ENCODE measurements at places on chromosomes 1 and 21.

DNA sequence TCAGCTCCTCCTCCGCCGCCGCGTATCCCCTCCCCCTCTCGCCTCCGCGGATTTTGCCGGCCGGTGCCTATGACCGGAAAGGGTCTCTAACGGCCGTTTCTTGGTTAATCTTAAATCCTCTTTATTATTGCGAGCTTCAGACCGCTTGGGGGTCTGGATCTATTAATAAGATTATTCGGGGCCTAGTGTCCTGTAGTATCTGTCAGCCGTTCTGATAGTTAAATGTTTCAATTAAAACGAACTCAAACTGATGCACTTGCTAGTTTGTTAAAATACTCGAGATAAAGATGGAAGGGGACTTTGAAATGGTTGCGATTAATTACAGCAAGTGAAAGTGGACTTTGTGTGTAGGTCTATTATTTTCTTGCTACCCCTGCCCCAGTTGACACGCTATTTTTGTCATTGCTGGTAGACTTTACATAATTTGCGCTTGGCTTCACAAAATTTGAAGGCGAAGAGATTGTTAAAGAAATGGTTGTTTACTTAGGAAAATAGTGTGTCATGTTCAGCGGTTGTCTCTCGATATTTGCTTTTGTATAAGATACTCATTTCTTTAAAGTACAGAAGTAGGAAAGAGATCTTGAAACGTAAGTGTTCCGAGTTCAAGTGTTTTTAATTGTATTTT is 779 bp downstream of the SON start:
- DNase-seq = no peak

DNA sequence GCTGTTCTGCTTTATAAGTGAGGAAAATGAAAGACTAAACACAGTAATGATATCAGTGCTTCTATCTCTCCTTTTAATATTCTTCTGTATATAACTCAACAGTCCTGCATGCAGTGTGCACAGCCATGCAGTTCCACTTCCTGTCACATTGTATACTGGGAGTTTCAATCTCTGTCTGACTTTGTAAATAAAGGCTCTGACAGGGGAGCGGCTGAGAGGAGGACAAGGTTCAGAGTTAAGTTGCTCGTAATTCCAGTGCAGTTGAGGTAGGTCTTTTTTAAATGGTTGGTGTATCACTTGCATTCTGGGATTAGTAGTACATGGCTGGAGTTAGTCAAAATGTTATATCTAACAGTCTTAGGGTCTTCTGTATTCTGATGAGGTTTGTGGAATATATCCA is 264.5 kb downstream of the OLFM3 start:
- no peak for DNase-seq

DNA sequence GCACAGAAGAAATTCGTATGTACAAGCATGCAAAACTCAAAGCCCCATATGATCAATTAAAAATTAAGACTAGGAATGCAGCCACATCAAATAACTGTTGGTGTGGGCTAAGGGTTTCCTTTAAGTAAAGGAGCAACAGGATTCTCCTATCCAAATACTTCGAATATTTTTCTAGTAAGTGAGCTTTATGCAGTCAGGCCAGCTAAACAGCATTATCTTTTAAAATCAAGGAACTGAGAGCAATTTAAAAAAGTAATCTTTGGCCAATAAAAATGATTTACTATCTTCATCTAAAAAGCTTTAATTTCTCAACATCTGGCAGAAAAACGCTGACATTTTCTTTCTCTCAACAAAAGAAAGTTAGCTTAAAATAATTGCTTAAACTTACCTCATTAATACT is 19.8 kb downstream of the CNN3 start:
- no peak for DNase-seq

GRCh38 chr1:56297208-56297607 is 282.2 kb downstream of the PLPP3 start:
- DNase-seq = no peak

DNA sequence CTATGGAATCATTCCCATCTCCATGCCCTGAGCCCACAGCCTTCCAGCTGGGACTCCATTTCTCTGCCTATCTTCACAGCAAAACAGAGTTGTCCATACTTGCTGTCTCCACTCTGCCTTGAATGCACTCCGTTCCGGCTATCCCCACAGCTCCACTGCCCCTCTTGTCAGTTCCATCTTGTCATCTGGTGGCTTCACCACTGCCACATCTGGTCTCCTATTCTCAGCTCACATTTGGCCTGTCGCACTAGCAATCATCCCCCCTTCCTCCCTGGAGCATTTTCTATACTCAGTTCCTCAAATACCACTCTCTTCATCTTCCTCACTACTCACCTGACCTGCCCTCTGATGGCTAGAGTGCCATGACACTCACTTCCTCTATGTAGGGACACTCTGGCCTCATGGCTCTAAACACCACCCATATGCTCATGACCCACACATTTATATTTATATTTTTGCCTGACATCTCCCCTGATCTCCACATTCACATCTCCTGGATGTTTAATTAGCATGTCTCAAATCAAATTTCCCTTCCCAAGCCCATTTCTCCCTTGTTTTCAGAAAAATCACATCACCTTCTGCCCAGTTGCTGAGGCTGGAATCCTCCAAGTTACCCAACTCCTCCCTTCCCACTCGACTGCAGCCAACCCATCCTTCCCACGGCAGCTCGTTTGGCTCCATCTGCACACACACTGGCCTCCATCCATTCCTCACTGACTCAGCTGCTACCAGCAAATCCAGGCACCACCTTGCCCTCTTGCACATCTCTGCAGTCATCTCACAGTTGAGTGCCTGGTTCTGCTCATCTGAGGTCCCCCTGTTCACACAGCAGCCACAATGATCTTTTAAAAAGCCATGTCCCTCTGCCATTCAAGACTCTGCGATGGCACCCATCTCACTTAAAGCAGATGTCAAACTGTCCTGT is 6.1 kb downstream of the ZNF692 start:
- no peak for DNase-seq

DNA sequence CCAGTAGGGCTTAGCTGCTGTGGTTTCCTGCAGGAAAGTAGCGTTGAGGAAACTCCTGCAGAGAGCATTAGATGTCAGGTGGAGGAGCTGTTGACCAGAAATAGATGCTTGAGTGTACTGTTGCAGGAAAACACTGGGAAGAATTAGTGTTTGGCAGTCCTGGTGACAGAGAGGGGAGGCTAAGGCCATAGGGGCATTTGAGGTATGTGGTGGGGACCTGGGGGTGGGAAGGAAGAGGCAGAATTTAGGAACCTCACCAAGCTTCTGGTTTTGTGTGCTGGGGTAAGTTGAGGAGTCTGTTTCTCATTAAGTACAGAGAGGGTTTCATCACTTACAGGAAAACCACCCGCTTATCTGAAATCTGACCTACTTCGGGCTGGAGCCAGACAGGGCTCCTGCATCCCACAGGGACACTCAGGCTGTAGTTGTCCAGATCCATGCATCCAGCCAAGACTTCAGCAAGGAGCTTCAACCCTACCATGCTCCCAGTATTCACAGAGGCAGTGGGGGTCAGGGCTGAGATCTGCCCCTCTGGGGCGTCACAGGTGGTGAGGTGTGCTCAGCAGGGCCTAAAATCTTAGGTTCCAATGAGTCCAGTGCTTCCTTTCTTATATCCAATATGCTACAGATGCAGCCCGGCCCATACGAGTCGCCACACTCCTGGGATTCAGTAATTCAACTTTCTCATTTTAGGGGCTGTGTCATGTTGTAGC is 15.1 kb downstream of the SH2D2A start:
- DNase-seq = no peak

DNA sequence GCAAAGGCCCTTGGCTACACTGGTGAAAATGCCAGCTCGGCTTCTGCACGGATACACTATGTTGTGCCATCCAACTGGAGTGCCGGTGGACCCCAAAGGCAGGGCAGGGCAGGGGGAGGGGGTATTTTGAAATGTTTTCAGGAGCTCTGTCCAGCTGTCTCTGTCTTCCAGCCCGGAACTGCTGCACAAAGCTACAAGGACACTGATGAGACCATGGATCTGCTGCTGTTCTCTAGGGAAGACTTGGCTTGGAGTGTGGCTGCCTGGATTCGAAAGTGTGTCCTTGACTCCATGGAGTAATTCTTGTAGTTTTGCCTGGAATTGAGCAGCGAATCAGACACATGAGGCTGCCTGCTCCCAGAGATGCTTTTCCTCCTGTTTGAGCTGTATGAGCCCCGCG is 42.4 kb downstream of the TTC39A start:
- DNase-seq = no peak

- DNase-seq = no peak
Measured at GRCh38 chr1:167128261-167129227, 34.7 kb downstream of the STYXL2 start.

Measured in left kidney (tissue), 8 donors.